ENCODE measurements at places on chromosomes 13 and 19.

DNA sequence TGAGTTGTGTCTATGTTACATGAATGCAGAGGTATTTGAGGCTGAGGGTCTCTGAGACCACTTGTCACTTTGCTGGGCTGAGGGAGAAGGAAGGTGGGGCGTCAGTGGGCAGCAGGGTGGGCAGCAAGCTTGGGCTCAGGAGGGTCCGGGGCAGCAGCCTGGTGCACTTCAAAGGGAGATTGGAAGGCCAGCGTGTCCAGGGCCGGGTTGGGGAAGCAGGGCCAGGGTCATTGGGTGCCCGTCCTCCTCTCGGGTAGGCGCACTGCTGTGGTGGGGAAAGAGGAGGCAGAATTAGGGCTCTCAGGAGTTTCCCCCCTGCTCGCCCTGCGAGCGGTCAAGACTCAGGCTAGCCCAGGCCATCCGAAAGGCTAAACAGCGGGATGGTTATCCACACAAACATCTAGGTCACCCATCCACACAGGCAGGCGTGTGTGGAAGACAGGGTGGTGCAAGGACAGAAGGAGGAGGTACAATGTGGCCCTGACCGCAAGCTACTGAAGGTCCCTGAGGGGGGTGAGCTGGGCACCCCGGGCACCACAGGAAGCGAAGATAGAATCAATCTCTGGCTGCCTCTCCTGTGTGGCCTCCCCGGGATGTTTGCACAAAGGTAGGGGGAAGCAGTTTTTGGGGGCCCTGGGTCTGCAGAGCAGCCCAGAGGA lies 37.7 kb downstream of the MYO9B start:
- DNase-seq = no peak

DNA sequence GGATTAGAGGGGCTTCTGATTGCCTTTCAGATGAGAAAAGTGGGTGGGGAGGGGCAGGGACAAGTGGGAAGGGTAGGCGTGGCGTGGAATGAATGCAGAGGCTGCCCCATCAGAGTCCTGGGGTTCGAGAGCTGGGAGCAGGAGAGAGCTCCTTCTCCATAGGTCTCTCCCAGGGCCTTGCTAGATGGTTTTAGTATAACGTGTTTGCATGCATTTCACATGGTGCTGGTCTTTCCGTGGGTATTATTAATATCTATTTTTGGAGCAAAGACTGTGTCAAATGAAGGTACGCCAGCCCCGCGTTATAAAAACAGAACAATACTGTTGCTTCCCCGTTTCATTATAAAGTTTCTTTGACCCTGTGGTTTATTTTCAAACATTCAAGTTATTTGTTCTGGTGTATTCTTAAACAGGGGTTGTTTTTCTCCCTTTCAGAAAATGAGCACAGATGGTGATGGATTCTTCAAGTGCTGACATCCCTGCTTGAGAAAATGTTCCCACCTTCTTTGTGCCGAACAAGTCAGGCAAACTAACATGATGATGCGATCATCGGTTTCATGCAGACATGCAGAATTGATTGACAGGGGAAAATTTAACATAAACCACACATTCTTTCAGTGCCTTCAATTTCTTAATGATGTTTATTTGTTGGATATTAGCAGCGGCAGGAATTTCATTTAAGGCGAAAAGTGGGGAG lies 62.1 kb upstream of the ZNF536 start:
- DNase-seq = no peak

DNA sequence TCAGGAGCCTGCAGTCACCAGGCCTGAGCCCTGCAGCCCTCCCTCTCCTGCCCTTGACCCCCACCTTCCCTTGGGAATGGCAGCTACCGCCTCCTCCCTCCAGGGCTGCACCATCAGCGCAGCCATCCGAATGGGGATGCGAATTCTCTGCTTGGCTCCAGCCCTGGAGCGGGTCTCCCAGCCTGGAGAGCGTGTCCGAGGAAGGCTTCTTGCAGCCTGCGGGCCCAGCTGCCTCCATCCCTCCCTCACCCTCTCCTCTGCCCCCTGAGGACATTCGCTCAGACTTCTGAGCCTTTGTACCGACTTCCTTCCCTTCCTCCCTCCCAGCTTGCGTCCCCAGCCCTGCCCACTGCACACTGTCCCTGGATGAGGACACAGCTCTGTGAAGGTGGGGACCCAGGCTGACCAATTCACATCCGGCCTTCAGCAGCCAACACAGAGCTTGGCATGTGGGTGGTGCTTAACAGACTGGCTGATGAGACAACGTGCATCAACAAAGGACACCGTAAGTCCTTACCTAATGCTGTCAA lies 6.0 kb upstream of the NKPD1 start:
- no peak for DNase-seq

DNA sequence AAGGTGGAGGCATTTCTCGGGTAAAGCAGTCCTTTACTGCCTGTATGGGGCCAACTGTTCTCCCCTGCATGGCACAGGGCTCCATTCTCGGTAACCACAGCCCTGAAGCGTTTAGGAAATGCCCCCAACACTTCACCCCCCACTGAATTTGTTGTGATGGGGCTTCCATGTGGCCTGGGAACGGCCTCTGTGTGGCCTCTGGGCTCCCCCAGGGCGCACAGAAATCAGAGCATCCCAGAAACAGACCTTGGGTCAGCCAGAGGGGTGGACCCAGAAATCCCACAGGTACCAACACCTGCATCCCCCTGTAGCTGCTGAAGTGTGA lies 153.7 kb upstream of the VSTM2B start:
- no peak for DNase-seq

GRCh38 chr13:33057019-33057780 lies 41.0 kb downstream of the KL start:
- DNase-seq = peak; percentile 1

DNA sequence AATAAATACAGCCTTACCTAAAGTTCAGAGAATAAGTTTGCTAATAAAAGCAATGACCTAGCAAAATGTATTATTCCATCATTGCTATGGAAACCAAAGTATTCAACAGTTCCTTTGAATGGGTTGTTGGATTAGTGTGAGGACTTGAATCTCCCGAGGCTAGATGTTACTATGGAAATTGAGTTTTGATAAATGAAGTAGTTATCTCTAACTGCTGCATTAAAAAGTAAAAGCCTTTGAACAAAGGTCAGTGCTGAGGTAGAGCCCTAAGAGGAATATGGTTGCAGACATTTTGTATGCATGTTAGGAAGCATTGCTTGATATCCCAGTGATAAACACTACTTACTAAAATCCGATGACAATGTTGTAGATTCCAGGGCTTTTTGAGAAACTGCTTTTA lies 6.2 kb downstream of the KLF5 start:
- no peak for DNase-seq

DNA sequence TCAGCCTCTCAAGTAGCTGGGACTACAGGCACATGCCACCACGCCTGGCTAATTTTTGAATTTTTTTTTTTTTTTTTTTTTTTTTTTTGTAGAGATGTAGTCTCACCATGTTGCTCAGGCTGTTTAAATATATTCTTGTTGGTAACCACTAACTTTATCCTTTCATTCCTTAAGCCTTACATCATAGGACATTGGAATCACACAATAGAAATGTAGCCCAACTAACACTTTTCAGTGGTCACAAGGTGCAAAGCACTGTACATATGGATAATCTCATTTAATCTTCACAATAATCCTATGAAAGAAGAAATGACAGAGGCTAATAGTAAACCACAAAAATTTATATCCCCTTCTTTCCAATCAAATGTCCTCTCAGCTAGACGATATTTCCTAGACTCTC lies 417.8 kb upstream of the DACH1 start:
- no peak for DNase-seq

- DNase-seq = no peak
These were observed 80.1 kb downstream of the ESD start for GRCh38 chr13:46716821-46717220.

- no peak for DNase-seq
These were observed 920 bp upstream of the UBE2L5 start for GRCh38 chr13:30421093-30422053.
